ENCODE measurements at places on chromosomes 12 and 14.

DNA sequence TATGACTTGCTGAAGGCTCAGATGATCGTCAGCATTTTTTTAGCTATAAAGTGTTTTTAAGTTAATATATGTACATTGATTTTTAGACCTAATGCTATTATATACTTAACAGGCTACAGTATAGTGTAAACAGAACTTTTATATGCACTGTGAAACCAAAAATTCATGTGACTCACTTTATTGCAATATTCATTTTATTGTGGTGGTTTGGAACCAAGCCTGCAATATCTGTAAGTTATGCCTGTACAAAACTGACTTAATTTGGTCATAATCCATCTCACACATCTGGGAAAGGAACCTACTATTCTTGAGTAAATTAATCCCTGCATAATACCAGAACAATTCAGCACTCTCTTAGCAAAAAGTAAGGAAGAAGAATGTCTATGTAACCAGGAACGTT lies 390.7 kb downstream of the SYT1 start:
- no peak for DNase-seq

- no peak for DNase-seq
Measured at GRCh38 chr12:39368096-39368495, 74.8 kb downstream of the KIF21A start.

GRCh38 chr12:97501422-97501821 lies 38.8 kb downstream of the RMST start:
- DNase-seq: no peak

DNA sequence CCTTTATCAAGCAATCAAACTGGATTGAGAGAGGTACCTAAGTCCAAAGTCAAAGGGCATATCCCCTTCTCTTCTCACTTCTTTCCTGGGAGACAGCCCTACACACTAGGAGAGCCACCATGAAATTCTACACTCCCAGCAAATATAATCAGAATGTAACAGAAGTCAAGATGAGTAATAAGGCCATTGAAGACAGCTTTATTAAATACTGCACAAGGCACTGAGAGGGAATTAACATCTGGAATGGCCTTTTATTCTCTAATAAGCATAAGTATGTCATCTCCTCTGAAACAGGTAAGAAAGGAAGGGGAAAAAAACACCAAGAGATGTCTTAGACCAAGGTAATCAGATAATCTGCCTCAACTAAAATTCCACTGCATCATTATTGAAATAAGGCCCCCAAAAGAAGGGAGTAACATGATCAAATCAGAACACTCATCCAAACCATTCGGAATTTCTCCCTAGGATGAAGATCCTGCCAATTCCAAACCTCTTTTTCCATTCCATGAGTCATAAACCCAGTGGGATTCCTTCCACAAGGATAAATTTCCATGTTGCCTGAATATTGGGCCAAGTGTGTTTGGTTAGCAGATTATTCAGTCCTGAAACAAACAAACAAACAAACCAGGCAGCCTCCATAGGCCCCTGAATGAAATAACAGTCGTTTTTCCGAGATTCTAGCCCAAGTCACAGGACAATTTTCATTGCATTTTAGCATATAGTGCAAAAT lies 19.9 kb downstream of the SLC35F4 start:
- DNase-seq: no peak

DNA sequence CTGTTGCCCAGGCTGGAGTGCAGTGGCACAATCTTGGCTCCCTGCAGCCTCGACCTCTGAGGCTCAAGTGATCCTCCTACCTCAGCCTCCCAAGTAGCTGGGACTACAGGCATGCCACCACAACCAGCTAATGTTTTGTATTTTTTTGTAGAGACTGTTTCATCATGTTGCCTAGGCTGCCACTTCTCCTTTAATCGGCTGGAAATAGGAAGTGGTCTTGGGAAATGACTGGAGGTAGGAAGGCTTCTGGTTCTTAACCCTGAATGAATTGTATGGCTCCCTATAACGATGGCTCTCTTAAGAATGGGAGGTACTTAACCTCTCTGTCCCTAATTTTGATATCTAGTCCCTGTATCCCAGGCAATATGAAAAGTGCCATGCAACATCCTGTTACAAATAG lies 113.9 kb upstream of the USP15 start:
- no peak for DNase-seq

- DNase-seq: no peak
Measured at GRCh38 chr14:62409626-62410300, 635.5 kb downstream of the KCNH5 start.

- DNase-seq: peak; percentile 28
Measured at GRCh38 chr12:55707841-55708694, at the start of gene ITGA7. ITGA7 (minus strand) TSS chr12:55707904; CDS start chr12:55707682, 222 bp downstream.

DNA sequence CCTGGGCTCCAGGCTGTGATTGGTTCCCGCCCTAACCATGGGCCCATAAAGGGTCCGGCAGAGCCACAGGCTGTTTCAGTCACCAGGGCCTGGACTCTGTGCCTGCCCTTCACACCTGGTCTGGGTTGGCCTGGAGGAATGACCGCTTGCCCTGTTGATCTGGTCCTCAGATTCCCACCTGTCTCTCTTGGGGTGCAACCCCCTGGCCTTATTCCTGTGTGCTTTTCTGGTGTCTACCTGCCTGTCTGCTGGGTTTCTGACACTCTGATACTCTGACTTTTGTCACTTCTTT lies 2.9 kb upstream of the KRT83 start:
- DNase-seq: no peak

GRCh38 chr14:21267431-21267845 lies 1.8 kb downstream of the HNRNPC start:
- no peak for DNase-seq

DNA sequence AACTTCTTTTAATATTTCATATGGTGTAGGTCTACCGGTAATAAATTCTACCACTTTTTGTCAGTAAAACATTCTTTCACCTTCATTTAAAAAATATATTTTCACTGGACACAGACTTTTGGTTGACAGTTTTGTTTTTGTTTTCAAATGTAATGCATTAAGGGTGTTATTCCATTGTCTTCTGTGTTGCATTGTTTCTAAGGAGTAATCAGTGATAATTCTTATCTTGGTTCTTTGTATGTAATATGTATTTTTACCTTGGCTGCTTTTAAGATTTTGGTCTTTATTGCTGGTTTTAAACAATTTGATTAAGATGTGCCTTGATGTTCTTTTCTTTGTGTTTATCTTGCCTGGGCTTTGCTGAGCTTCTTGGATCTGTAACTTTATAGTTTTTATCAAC lies 4.1 kb downstream of the MAP1LC3B2 start:
- DNase-seq: no peak

DNA sequence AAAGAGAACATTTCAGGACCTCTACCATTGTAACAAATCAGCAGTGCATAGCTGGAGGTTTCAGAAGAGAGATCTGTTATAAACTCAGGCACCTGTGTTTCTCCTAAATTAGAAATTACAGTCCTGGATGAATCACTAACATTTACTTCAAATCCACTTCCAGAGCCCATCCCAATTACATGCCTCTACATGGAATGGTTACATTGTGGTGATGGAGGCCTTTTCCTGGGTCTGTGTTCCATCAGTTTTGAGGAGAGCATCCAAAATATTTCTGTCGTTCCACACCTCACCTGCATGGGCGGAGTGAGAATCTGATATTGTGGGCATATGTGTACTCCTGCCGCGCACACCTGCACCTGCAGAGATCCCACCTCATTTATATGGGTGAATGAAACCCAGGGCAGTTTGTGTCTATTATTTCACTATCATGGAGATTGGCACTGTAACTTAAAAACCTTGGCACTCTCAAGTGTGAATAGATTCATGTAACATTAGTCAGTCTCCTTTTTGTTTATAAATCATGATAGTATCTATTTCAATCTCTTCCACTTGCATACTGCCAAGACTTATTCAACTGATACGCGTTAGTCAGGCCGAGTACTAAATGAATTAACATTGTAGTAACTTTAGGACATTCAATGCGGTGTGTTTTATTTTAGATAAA lies 215.1 kb upstream of the FAR2 start:
- DNase-seq: no peak

GRCh38 chr12:72274931-72275330 lies 2.8 kb downstream of the TRHDE start:
- no peak for DNase-seq

DNA sequence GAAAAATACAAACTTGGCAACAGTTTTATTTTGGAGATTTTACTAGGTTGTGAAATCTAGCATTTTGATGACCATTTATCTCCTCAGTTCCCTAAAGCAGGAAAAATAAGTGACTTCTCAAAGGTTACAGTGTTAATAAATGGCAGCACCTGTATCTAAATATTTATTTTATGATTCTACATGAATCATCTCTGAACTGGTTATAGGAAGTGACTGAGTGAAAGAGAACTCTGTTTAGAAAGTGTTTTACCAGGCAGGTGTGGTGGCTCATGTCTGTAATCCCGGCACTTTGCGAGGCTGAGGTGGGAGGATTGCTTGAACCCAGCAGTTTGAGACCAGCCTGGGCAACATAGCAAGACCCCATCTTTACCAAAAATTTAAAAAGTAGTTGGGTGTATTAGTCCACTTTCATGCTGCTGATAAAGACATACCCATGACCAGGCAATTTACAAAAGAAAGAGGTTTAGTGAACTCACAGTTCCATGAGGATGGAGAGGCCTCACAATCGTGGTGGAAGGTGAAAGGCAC lies 26.3 kb downstream of the MIPOL1 start:
- no peak for DNase-seq

DNA sequence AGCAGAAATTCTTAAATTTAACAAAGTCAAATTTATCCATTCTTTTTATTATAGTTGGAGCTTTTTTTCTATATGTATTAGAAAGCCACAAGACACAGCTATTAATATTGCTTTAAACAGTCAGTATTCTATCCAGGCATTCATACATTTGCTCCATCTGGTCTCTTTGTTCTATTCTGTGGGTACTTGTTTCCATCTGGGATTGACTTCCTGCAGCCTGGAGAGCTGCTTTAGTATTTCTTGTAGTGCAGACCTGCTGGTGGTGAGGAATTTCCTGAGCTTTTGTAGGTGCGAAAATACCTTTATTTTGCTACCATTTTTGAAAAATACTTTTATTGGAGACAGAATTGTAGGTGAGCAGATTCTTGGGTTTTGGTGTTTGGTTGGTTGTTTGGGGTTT lies 29.0 kb downstream of the CCDC60 start:
- no peak for DNase-seq
